Stromal cell of bone marrow (primary cell): ENCODE measurements at places on chromosomes 1 and 21.

DNA sequence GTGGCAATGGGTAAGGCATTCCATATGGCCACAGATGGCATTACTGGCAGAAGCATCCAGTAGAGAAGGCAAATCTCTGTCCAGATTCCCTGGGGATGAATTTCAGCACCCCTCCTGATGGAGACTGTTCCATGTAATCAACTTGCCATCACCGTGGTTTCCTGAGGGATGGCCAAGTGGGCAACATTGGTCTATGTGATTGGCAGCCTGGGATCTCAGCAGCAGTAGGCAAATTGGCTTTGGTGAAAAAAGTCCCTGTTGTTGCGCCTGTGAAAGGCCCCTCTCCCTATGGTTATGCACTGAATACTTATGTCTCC is 19.3 kb downstream of the DMRTB1 start:
- DNase-seq, result no peak

DNA sequence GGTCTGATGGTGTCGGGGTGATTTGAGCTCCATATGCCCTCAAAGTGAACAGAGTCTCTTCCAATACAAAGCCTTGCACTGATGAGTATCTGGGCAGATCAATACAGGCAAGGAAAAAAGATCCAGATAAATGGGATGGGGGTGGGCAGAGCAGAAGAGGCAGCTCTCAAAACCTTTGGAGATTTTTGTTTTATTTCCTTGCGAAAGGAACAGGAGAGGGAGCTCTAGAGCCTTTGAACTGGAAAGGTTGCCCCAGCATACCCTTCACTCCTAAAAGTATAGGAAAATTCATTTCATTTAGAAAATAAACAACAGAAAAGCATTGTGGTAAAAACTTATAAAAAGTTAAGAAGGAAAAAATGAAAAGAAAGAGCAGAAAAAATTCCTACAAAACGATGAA is 31.4 kb upstream of the OLIG2 start:
- peak; percentile 7 for DNase-seq

DNA sequence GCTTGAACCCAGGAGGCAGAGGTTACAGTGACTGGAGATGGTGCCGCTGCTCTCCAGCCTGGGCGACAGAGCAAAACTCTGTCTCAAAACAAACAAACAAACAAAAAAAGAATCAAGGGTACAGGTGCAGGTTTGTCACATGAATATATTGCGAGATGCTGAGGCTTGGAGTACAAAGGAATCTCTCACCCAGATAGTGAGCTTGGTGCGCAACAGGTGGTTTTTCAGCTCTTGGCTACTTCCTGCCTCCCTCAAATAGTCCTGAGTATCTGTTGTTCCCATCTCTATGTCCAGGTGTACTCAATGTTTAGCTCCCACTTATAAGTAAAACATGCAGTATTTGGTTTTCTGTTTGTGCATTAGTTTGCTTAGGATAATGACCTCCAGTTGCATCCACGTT is 173.9 kb upstream of the CACYBP start:
- no peak for DNase-seq

- no peak for DNase-seq
Measured at GRCh38 chr21:29487154-29487553, 188.4 kb downstream of the BACH1 start.

DNA sequence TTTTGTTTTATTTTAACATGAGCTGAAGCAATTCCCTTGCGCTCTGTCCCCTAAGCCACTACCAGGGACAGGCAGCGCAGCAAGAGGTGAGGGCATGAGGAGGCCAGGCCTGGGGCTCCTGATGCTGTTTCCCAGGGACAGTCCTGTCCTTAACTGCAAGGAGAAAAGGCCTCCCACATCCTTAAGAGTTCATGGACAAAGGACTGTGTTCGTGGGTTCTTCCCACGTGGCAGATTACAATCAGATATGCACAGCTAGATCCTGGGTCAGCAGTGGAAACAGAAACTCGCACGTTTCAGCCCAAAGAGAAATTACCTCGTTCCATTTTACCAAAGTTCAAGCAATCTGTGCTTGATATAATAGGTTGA is 85.8 kb downstream of the MIS18A start:
- DNase-seq, result no peak

DNA sequence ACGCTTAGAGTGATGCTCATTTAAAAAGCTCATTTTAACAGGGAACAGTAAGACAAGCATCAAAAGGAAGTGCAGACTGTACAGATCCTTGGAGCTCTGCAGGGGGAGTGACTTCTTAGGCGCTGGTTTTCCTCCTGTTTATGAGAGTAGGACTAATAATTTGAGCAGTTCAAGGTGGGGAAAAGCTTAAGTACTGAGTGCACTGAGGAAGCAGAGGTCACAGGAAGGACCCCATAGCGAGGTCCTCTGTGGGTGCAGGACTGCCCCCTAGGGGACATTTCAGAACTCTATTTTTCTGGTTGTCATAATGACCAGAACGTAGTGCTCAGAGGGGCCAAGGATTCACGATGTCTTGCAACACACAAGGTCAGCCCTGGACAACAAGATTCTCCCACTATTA is 112.1 kb downstream of the HLCS start:
- DNase-seq, result no peak

DNA sequence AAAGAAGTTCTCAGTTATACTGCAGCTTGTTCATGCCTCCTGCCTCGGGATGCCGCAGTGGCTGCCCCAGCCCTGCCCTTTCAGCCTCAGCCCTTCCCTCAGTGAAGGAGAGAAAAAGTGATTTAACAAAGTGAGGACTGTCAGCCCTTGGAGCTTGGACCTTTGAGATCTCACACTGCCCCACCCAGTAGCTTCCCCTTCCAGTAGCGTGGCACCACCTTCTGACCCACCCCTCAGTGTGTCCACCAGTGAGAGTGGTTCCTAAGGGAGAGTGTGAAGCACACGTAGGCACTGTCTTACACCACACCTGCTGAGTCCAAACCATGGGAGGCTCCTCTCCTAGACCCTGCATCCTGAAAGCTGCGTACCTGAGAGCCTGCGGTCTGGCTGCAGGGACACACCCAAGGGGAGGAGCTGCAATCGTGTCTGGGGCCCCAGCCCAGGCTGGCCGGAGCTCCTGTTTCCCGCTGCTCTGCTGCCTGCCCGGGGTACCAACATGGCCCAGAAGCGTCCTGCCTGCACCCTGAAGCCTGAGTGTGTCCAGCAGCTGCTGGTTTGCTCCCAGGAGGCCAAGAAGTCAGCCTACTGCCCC is at the start of gene CDA:
Gene CDA (plus strand): TSS at position 464 of the 592 bp plus-strand sequence. CDS start 33 bp downstream, at position 497.
- DNase-seq, result no peak

GRCh38 chr1:229839800-229840199 is 213.8 kb downstream of the URB2 start:
- no peak for DNase-seq

- DNase-seq, result no peak
Measured at GRCh38 chr1:106524631-106525030, 531.8 kb upstream of the PRMT6 start.

DNA sequence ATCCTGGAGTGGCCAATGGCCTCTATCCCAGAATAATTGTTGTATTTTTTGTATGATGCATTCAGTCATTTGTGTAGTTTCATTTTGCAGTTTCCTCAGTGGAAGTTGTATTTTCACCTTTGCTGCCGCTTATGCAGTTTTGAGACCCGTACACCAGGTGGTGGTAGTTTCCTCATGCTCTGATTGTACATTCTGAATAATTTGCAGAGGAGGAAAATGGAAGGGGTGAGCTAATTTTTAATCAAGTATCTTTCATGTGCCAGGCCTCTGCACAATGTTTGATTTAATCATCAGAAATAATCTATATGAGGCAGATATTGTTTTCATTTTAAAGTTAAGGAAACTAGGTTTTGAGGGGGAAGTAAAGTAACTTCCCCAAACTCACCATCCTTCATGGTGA is 29.5 kb downstream of the HLX start:
- DNase-seq, result no peak

DNA sequence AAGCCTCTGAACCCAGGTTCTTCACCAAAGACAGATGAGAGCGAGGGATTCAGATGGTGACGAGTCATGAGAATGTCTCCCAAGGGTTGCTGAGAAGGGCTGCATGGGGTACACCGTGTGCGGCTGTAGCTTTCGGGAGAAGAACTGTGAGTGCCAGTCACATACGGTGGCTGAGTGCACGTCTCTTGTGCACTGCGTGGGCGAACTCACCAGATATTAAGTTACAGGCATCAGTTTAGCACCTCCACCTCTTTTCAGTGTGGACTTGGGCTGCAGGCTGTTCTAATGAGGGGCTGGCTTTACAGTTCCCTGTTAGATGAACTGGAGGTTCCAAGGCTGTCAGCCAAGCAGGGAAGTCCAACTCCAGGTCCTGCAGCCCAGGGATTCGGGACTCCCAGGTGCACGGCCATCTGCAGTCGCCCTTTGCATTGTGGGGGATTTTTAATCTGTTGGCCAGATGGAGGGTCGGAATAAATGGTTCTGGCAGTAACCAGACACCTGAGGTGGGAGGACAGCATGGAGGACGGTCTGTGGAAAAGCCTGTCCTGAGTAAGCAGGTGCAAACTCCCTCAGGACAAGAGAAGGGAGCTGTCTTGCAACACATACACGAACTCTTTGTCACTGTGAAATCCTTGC is 26.5 kb upstream of the AVPR1B start:
- DNase-seq, result no peak

DNA sequence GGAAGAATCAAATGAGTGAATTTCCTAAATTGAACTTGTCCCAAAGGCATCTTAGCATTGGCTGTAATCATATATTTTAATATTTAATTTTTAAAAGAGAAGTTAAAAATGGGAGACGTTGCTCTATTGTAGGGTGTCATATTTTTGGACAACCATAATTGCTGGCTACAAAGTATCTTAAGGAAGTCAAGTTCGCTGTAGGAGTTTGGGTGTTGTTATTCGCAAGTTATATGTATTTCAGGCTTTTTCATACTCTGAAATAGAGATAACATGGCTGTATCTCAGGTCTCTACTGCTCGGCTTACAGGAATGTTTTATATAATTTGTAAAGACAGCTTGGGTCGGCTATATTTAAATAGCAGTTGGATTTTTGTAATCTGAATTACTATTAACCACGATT is 852 bp downstream of the TMEM50A start:
- no peak for DNase-seq

- DNase-seq, result no peak
Measured at GRCh38 chr1:246304484-246305259, 202.4 kb downstream of the SMYD3 start.

- no peak for DNase-seq
Measured at GRCh38 chr1:28365864-28366263, 3.7 kb upstream of the PHACTR4 start.

DNA sequence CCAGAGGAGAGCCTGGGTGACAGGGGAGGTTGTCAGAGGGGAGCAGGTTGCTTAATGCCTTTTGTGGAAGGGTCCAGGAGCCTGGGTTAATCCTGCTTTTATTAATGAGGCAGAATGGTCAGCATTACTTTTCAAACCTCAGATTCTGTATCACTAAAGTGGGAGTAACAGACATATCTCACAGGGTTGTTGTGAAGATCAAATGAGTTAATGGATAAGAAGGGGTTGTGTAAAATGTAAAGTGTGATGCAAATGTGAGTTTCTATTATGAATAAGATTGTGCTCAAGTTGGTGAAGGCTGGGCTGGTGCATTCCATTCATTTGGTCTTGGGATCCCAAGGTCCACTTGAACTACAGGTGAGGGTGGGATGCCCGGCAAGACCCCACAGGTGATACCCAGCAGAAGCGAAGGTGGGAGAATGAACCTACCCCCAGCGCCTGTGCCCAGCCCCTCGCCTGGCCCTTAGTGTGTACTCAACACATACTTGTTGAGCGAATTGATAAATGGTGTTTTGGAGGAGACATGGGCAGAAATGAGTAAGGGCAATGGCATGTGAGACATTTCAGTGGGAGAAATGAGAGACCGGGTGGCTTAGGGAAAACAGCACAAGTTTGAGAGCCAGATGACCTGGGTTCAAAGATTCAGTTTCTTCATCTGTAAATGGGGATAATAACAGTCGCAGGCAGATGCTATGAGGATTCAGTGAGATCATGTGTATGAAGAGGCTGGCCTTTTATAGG is 6.2 kb downstream of the SLC26A9 start:
- DNase-seq, result no peak

- no peak for DNase-seq
Measured at GRCh38 chr1:54325284-54325683, 80.9 kb downstream of the SSBP3 start.

DNA sequence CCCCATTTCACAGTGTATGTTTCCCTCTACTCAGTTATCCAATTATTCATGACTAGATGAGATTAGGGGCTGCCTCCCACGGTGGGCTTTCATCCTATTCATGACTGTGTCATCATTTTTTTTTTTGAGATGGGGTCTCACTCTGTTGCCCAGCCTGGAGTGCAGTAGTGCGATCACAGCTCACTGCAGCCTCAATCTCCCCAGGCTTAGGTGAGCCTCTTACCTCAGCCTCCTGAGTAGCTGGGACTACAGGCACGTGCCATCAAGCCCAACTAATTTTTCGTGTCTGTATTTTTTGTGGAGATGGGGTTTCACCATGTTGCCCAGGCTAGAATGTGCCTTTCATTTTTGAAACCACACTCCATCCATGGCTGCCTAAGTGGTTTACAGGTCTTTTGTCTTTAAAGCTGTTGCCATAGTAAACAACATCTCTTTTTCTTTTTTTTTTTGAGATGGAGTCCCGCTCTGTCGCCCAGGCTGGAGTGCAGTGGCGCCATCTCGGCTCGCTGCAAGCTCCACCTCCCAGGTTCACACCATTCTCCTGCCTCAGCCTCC is 60.0 kb downstream of the PIK3CD start:
- no peak for DNase-seq

DNA sequence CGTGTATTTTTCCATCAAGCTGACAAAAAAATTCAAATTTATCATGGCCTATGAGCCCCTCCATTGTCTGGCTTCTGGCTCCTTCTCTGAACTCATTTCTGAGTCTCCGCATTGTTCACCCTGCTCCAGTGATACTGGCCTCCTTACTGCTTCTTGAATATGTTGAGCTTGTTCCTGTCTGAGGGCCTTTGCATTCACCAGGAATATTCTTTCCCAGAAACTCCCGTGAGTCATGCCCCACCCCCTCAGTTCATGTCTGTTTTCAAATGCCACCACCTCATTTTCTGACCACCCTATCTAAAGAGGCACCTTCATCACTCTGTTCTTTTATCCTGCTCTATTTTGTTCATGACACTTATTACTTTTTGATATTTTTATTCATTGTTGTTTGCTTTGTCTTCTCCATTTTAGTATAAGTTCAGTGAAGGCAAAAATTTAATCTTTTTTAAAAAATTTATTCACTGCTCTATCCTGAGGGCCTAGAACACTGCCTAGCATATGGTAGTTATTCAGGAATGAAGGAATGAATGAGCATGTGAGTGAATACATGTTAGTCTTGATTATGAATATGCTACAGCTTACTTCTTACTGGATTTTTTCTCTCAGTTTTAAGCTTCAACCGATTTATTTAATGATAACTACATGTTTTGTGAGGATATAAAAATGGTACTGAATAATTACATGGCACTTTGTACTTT is 140.4 kb upstream of the C1orf105 start:
- DNase-seq, result no peak

GRCh38 chr21:14766241-14766640 is 220.1 kb upstream of the SAMSN1 start:
- DNase-seq, result no peak

GRCh38 chr1:220045356-220046051 is 801 bp downstream of the EPRS1 start:
- peak; percentile 2 for DNase-seq
